Natural killer cell treated with Interleukin-12 subunit alpha and Interleukin-12 subunit beta and Interleukin-15 and Interleukin-18, amount 100 ng/mL, for 72 hours (primary cell): ENCODE measurements at places on chromosomes 7 and 10. TPM values are rescaled to one million over a fixed set of nuclear protein-coding genes. Genes with fewer than 3 reads are reported as not detected.

DNA sequence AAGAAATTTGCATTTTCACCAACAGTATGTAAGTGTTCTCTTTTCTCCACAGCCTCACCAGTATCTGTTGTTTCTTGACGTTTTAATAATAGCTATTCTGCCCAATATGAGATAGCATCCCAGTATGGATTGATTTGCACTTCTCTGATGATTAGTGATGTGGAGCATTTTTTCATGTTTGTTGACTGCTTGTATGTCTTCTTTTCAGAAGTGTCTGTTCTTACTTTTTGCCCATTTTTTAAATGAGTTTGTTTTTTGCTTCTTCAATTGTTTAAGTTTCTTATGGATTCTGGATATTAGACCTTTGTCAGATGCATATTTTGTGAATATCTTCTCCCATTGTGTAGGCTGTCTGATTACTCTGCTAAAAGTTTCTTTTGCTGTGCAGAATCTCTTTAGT is 12.2 kb upstream of the TPK1 start:
- H3K36me3 ChIP-seq, result peaks cover 5% of the 10 kb centered on the region
- no peak overlapping the region for H3K4me3 ChIP-seq
- no peak overlapping the region for H3K27ac ChIP-seq
- H3K4me1 ChIP-seq, result peaks cover 3% of the 10 kb centered on the region

GRCh38 chr10:44878706-44879530 is 32.2 kb upstream of the TMEM72 start:
- H3K27ac ChIP-seq, result peak overlapping the region; percentile 68
- H3K4me3 ChIP-seq, result peak overlapping the region; percentile 88
- peaks cover 21% of the 10 kb centered on the region for H3K4me1 ChIP-seq
- H3K36me3 ChIP-seq, result no peaks in the 10 kb centered on the region

DNA sequence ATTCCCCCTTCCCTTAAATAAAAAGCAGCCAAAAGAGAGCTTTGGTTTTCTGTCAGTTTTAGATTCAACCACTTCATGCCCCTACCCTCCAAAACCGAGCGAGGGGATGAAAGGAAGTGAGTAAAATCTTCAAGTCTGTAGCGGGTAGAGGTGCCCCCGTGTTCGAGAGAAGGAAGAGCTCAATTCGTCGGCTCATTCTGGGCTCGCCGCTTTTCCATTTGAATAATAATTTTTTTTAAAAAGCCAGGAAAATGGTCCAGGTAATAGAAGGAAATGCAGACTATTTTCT is 436.2 kb upstream of the GALNT17 start:
- peak overlapping the region; percentile 98 for H3K4me3 ChIP-seq
- no peak for DNase-seq
- H3K4me1 ChIP-seq, result peaks cover 37% of the 10 kb centered on the region
- H3K36me3 ChIP-seq, result peaks cover 5% of the 10 kb centered on the region
- peak overlapping the region; percentile 93 for H3K27ac ChIP-seq
- no peaks in the 10 kb centered on the region for H3K27me3 ChIP-seq

The HNRNPA2B1 gene
- 824 TPM for total RNA-seq

The LIPF gene
- not detected for total RNA-seq
